Stimulated activated CD8-positive, alpha-beta memory T cell treated with anti-CD3 and anti-CD28 coated beads, Interleukin-2, amount 100 ng/mL, for 48 hours (primary cell): ENCODE measurements at places on chromosomes 16 and 17.
A peak's percentile ranks its signal among the peaks of the same experiment; 100 is the strongest.

DNA sequence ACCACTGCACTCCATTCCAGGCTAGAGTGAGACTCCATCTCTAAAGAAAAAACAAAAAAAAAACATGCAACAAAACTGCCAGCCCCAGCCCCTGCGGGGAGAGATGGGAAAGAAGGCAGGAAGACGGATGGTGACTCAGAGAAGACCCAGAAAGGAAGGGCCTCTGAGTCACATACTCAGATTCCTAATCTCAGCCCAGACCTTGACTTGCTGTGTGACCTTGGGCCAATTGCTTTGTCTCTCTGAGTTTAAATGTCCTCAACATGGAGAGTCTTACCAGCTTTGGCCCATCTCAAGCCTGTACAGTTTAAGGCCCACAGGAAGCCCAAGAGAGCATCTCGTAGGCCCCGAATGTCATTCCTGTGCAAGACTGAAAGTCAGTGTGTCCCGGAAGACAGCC lies 86.5 kb upstream of the LHX1 start:
- DNase-seq = no peak

GRCh38 chr16:60100371-60100770 lies 1366.3 kb upstream of the GOT2 start:
- DNase-seq = no peak

GRCh38 chr17:33436321-33436720 lies 143.2 kb upstream of the ASIC2 start:
- DNase-seq = no peak

DNA sequence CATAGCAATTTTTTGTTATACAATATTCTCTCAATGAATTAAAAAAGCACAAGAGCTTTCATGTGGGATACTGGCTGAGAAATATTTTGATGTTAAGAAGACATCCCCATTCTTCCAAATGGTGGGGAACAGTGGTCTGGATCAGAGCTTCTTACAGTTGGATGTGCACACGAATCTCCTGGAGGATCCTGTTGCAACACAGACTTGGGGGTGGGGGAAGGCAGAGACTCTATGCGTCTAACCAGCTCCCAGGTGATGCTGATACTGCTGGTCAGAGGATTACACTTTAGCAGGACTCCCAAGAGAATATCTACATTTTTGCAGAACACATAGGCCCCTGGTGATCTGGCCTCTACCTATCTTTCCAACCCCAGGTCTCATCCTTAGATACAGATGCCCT lies 108.3 kb downstream of the SPACA3 start:
- DNase-seq = no peak

DNA sequence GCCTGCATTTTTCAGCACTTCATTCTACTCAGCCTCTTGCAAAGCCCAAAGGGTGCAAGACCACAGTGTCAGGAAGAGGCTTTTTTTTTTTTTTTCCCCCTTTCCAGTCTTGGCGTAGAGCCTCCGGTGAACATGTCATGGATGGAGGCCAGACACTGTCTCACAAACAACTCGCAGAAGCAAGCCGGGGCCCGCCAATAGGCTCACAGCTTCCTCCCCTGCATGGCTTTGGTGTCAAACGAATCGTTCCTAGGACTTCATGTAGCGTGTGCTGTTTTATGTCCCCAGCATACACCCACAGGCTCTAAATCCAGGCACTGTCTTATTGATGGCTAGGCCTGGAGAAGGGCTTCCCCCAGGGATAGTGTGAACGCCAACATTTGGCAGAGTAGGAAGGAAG lies 457.7 kb upstream of the MAF start:
- DNase-seq = no peak

GRCh38 chr17:42199416-42200011 lies 5.2 kb upstream of the GHDC start:
- DNase-seq = no peak

GRCh38 chr17:56653877-56654276 lies 60.4 kb downstream of the NOG start:
- DNase-seq = peak; percentile 18

DNA sequence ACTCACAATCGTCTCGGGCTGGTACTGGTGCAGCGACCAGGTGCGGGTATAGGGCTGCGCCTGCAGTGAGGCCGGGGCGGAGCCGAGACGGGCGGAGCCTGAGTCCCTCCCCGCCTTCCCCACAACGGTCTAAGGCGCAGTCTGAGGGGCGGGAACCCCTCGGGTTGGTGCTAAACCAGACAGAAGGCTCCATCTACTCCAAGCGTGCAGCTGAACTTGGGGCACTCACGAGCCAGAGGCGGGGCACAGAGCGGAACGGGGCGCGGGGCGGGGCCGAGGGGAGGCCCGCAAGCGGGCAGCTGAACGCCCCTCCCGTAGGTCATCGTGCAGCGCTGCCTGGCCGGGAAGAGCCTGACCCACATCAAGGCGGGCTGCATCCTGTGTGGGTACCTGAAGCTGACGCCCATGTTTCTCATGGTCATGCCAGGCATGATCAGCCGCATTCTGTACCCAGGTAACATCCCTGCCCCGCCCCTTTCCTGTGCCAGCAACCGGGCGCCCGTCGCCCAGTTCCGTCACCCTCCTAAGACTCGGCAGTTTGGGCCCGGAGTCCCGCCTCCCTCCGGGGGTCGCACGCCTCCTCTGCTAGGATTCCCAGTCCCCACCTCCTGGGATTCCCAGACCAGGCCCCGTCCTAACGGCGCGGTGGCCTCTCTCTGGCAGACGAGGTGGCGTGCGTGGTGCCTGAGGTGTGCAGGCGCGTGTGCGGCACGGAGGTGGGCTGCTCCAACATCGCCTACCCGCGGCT lies 5.0 kb downstream of the SLC5A2 start:
- peak; percentile 43 for DNase-seq
